Stimulated activated CD4-positive, alpha-beta T cell treated with anti-CD3 and anti-CD28 coated beads, TNF-alpha, amount 100 ng/mL, for 24 hours (primary cell): ENCODE measurements at places on chromosomes 2 and 18.

DNA sequence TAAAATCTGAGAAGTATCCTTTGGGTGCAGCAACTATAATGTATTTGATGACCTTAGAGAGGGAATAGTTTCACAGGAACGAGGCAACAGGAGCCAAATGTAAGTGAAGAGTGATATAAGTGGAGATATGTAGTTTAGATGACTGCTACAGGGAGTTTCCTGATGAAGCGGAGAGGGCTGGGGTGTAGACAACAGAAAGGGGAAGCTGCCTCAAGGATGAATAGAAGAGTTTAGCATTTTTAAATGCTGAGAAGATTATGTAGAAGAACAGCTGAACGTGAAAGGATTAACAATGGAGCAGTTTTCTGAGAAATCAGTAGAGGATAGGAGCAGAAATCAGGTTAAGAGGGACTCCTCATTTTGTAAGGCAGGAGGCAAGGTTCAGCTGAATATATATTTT, 133.3 kb downstream of the LCLAT1 start:
- no peak for DNase-seq

DNA sequence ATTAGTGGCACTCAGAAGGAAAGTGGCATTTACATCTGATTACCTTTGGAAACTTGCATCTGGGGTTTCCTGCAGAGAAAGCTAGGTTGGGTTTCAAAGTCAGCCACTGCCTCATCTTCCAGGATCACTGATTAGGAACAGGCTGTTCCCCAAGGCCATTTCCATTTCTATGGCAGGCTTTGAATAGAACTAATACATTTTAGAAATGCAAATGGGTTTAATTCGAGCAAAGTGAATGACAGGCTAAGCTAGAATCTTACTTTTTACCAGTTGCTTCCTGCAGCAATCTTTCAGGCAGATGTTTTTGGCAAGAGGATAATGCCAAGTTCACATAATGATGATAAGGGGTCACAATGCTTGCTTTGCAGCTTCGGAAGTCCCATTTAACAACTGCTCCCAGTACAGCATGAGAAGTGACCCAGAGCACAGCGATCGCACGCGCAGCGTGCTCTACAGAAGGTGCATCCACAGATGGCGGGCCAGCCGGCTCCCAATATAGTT, 336.7 kb downstream of the LPIN1 start:
- DNase-seq, result no peak

DNA sequence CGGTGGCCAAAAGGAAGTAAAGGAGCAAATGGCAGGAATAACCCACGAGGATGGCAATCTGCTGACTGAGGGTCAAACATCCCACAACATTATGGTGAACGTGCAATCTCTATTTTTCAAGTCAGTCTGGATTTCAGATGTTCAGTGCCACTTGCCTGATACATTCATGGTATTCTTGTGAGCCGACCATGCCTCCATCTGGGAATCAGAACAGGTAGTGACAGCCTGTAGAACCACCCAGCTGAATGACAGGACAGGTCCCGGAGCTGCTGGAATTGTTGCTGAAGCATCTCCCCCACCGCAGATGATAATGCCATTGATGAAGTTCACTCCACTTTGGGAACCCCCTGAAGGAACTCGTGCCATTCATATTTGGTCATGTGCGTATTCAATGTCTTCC, 123.2 kb downstream of the CAPN13 start:
- DNase-seq, result no peak

- no peak for DNase-seq
Observed at GRCh38 chr2:179561702-179562101, 297.1 kb upstream of the SESTD1 start.

GRCh38 chr2:240142859-240143258, 2.4 kb upstream of the OTOS start:
- no peak for DNase-seq

GRCh38 chr2:241011751-241012510, 13.5 kb downstream of the SNED1 start:
- DNase-seq, result no peak

DNA sequence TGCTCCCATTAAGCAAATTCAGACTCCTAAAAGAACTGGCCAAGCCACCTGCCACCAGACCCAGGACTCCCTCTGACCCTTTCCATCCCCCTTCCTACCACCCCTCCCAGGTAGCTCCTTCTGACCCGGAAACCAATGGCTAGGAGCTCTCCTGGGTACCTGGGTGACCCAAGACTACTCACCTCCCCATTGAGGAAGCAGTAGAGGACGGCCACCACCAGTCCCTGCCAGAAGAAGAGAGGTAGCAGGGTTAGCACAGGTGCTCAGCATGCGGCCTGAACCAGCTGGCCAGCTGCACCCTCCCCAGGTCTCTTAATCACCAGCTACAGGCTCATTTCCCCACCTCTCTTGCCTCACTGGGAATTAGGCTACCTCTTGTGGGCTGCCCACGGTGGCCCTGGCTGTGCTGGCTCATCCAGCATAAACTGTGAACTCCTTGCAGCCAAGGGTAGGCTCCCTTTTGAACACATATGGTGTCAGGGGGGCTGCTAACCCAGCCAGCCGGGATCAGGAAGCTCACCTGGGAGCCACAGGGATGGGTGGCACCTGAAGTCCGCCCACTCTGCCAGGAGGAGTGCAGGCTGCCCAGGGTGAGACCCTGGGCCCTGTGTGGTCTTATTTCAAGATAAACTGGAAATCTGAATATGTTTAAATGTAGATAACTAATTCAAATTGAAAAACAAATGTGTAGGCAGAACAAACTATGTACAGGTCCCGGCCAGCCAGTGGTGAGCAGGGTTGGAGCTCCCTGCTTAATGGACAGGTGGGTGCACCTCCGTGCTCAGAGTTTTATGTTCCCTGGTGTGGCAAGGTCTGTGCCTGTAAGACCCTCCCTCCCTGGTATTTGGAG, 9.9 kb downstream of the TMEM37 start:
- DNase-seq, result no peak

GRCh38 chr2:218125095-218125494, 733 bp upstream of the CXCR2 start:
- DNase-seq, result no peak

- no peak for DNase-seq
Observed at GRCh38 chr2:45699032-45699658, 47.7 kb downstream of the PRKCE start.

- DNase-seq, result no peak
Observed at GRCh38 chr2:144431998-144432397, 87.9 kb downstream of the ZEB2 start.

GRCh38 chr2:144796936-144797335, 277.0 kb upstream of the ZEB2 start:
- no peak for DNase-seq

DNA sequence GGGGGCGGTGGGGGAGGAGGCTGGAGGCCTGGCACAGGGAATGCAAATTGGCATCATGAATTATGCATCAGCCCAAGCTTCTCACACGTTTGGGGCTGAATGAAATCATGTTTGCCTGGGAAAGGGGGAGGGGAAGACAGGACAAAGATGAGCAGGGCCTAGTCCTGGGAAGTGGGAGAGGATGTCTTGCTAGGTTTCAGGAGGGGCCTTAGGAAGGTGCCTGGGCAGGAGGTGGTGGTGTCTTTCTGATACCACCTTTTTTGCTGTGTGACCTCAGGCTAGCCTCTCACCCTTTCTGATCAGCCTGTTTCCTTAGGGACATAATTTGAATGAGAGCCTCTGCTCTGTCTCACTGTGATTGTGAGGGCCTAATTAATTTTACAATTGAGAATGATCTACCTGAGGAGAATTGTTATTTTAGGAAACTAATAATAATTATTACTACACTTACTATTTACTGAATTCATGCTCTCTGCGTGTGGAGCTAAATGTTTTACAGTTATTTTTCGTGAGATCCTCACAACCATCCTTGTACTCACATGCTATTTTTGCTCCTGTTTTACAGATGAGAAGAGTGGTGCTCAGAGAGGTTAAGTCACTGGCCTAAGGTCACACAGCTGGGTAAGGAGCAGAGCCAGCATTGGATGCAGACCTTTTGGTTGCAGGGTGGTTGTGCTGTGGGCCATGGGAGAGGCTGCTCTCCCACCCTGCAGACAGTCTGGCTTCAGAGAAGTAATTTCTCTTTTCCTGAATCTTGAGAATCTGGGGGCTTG, 39.6 kb downstream of the INHBB start:
- no peak for DNase-seq

GRCh38 chr2:23456881-23457760, 72.1 kb downstream of the KLHL29 start:
- no peak for DNase-seq

DNA sequence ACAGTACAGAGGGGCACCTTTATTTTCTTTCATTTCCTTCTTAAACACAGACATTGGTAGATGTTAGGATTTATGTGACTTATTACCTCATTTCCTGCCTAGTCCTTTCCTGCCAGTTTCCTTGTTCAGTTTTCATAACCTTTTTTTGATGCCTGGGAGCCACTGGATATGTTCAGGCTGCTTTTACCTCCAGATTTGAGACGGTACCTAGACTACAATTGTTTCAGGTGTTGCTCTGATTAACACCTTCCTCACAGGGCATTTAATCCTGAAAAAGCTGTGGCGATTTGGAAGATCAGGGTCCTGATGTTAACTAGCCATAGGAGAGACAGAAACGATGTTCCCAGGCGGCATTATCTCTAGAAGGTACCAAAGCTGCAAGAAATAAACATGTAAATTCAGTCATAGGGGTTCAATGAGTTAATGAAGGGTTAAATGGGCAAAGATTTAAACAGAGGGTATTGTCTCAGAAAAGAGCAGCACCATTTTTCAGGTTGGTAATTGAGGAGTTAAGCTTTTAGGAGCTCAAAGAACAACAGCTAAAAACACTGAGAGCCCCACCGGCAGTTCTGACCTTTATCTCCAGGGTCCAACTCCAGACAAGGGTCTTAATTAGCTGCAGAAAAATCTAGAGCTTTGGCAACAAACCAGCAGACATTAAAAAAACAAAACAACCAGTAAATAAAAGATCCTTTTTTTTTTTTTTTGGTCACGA, 93.3 kb downstream of the HRH4 start:
- DNase-seq, result no peak

DNA sequence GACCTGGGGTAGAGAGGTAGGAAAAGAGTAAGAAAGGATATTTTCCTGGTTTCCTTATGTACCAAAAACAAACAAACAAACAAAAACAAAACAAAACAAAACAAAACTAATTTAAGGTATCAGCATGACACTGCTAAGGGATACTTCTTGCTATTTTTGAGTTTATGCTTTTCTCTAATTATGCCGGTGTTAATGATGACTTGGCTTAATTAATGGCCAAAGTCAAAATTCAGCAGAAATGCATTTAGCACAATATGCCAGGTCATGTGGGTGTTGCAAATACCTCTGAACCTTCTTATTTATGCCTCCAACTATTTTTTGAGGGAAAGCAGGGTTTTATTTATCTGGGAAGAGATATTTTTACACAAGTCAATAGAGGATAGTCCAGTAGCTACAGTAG, 3.2 kb upstream of the CHST9 start:
- no peak for DNase-seq

- no peak for DNase-seq
Observed at GRCh38 chr2:219350710-219351221, 18.2 kb upstream of the RESP18 start.

DNA sequence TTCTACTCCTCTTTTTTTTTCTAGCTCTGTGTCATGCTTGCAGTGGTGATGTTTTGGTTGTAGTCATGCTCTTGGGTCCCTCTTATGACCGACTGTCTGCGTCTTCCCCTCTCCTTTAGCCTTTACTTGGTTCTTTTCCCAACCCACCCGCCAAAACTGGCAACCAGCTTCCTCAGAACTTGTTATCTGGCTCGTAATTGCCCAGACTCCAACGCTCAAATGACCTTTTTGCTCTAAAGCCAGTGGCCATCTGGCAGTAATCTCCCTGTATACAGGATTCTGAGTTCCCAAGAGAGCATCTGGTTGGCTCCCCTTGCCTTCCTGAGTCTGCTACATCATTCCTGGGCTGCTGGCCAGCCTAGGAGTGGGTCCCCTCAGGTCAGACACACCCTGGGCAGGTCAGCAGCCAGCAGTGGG, 147.2 kb downstream of the MGAT5 start:
- DNase-seq, result no peak

DNA sequence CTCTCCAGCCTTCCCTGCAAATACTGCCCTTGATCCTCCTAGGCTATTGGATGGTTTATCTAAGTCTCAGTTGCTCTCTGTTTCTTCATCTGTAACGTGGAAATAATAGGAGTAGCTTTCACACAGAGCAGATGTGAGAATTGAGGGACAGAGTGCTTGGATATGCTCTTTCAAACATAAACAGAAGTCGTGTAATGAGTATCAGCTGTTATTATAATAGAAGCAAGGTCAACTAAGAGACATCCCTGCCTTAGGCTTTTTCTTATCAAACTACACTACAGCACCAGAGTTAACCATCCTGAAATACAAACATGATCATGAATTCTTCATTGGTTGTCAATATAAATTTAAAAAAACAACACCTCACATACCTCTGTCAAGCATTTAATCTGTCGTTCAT, 138.2 kb downstream of the DOK6 start:
- DNase-seq, result no peak

DNA sequence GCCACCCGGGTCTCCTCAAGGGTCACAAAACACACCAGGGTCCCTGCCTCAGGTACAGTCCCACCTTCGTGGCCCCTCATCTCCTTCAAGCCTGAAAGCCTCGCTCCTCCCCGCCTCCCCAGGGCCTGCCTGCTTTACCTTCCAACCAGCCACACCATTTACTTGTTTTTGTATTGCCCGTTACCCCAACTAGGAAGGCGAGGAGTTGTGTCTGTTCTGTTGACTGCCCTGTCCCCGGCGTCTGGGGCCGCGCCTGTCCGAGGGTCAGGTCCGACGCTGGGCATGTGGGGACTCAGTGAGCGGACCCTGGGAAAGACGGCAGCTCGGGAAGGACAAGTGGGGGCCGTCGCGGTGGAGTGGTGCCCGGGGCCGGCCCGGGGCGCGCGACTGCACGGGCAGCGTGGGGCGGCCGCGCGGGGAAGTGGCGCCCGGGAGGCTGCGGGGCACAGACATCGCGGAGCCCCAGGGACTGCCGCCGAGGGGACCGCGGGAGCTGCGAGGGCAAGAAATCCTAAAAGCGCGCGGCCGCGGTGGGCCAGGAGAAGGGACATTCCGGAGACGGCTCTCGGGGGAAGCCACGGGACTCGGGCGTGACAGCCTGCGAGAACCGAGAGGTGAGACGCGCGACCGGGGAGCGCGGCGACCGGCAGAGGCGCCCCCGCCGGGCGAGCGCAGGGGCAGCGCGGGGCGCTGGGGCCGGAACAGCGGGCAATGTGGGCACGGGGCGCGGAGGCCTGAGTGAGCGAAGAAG, 797 bp upstream of the GRHL1 start:
- DNase-seq, result no peak

DNA sequence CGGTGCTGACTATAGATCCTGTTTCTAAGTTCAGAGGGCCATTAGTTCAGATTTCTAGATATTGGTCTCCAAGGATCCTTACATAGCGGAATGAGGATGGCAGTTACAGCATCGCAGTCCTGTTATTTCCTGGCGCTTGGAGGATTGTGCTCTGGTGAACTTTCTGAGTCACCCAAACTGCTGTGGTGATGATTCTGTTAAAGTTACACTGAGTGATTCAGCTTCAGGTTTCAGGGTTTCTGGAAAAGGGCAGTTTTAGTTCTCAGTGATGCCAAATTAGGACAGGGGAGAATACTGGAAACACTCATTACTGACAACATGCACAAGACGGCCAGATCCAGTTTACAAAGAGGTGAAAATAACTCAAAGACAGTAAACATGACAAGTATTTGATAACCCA, 52.1 kb upstream of the ANKRD62 start:
- no peak for DNase-seq
